HuH-7 (cell line): ENCODE measurements at places on chromosomes 1 and 21.

- DNase-seq, result peak; percentile 68
These were observed 22.7 kb downstream of the UTP25 start for GRCh38 chr1:209850342-209850979.

- DNase-seq, result no peak
These were observed 3.5 kb downstream of the ERRFI1 start for GRCh38 chr1:8022395-8023286.

DNA sequence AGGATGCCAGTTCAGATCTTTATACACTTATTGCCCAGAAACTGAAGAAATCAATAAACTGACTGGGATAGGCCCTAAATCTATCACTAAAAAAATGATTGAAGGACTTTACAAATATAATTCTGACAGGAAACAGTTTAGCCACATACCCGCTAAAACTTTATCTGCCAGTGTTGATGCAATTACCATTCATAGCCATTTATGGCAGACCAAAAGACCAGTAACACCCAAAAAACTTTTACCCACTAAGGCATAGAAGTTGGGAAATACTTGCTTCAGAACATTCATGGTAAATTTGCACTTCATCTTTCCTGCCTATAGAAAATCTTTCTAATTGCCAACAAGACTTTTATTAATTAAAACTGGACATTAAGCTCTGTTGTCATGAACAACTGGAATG is 15.0 kb upstream of the GPR25 start:
- DNase-seq, result no peak

DNA sequence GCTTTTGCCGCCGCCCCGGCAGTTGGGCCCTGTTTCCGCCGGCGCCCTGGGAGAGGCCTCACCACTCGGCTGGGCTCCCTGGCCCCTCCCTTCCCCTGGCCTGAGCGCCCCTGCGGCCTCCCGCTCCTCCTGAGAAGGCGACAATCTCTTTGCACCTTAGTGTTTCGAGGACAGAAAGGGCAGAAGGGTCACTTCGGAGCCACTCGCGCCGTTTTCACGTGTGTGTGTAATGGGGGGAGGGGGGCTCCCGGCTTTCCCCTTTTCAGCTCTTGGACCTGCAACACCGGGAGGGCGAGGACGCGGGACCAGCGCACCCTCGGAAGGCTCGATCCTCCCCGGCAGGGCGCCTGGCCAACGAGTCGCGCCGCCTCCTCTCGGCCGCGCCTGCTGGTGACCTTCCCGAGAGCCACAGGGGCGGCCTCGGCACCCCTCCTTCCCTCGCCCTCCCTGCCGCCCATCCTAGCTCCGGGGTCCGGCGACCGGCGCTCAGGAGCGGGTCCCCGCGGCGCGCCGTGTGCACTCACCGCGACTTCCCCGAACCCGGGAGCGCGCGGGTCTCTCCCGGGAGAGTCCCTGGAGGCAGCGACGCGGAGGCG is 432 bp upstream of the SIM2 start:
- DNase-seq, result peak; percentile 68

DNA sequence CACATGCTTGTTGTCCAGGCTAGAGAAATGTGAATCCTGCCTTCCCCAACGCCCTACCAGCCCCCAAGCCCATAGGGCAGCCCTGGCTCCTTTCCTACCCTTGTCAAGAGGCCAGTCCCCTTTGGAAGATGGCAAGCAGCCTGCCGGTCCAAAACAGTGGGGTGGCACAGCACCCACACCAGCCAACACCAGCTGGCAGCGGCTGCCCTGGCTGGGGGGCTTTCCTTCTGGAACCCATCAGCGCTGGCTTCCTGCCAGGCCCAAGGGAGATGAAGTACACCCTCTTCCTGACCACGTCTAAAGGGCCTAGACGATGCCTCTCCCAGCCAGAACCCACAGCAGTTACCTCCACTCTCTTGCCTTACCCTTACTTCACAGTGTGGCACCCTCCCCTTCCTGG is 24.2 kb downstream of the KCNN3 start:
- no peak for DNase-seq

GRCh38 chr1:115456441-115456961 is 118.5 kb upstream of the NGF start:
- DNase-seq, result no peak

DNA sequence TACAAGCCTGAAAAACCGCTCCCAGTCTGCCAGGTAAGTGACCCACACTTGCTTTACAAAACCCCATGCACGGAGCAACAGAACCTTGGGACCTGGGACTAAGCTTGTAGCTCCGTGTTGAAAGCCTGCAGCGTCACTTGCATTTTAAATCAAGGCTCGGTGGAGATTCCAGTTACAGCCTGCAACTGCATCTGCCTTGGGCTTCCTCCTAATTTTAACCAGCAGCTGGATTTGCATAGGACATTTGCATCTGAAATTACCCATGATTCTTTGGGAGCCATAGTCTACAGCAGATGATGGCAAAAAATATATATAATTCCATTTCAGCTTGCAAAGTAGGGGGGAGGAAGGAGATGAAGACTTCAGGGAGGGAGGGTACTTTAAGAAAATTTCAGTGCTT is 62.4 kb upstream of the IGSF21 start:
- DNase-seq, result no peak

- no peak for DNase-seq
These were observed 36.2 kb upstream of the DUSP10 start for GRCh38 chr1:221778125-221778524.

- no peak for DNase-seq
These were observed 2.1 kb downstream of the SLC22A15 start for GRCh38 chr1:115978292-115978941.

GRCh38 chr1:240190881-240191401 is 99.3 kb downstream of the FMN2 start:
- DNase-seq, result peak; percentile 6

- no peak for DNase-seq
These were observed 312.7 kb downstream of the PTPRU start for GRCh38 chr1:29549001-29549400.

DNA sequence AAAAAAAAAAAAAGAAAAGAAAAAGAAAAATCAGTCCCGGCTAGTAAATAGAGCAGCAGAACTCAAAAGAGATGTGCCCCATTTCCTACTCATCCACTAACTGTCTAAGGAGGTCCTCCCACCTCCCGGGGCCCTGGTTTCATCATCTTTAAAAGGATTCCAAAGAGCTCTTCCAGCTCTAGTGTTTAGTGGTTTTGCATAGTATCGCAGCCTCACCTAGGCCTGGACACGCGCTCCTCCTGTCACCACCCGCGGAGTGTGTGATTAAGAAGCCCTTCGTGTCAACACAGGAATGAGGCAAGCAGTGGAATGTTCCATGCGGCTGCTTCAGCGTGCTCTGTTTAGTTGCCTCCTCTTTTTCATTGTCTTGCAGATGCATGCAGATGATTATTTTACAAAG is 49.0 kb downstream of the LBR start:
- peak; percentile 74 for DNase-seq

- no peak for DNase-seq
These were observed 152.7 kb downstream of the PIK3R3 start for GRCh38 chr1:45979778-45980176.

- no peak for DNase-seq
These were observed 81.5 kb downstream of the MRPS6 start for GRCh38 chr21:34154878-34155277.

DNA sequence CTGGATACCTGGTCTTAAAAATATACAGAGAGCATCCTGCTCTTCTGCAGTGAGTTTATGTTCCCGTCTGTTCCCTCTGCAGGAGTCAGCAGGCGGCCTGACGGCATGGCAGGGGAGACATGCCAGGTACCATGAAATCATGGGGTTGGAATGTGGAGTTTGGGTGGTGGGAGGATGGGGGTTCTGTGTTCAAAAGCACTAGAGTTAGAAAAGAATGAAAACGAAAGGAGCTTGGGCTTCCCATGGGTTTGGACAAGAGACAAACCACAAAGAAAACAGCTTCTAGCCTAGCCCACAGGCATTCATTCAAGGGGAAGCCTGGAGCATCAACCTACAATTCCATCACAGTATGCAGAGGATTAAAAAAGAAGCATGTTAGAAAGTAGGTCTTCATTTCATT is 59.9 kb downstream of the WARS2 start:
- DNase-seq, result no peak

DNA sequence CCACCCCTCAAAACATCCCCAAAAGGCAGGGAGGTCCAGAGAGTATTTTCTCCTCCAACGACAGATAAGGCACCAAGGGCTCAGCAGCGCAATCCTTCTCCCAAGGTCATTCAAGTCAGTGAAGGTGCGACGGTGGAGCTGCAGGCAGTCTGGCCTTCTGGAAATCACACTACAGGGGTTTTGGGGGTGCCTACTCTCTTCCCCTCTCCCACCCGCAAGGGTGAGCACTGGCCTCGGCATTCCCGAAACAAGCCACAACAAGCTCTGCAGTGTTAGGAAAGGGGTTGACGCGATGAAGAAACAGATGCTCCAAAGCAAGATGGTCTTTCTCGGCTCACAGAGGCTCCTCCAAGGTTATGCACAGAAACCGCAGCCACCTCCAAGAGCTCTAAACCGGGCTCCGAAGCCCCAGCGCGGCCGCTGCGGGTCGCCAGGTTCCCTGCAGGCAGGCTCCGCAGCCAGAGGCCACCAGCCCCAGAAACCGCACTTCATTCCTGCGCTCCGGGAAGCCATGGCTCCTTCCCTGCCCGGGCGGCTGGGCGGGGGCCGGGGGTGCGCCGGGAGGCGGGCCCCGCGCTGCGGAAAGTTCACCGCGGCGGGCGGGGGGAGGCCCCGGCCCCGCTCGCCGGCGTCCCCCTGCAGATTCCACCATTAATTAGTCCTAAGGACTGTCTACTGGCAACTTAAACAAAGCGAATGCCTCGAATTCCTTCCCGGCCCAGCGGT is 1.1 kb downstream of the LUZP1 start:
- peak; percentile 45 for DNase-seq

DNA sequence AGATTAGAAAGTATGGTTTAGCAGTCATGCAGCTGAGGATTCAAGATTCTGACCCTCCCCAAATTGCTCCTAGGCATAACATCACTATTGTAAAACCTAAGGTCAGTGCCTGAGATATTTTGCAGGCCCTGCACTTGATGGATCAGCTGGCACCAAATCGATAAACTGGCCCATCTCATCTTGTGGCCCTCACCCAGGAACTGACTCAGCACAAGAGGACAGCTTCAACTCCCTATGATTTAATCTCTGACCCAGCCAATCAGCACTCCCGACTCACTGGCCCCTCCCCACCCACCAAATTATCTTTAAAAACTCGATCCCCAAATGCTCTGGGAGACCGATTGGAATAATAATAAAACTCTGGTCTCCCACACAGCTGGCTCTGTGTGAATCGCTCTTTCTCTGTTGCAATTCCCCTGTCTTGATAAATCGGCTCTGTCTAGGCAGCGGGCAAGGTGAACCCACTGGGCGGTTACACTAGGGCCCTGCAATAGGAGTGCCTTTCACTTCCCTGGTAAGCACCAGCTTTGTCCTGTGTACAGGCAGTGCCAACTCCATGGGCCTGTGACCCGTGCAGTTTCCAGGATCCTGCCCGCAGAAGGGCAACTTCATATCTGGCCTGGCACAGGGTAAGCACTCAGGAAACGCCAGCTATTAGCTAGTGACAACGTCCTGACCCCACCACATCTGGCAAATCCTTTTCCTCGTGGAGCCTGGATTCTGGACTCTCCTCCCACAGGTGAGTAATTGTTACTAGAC is 28.7 kb upstream of the SLC2A5 start:
- DNase-seq, result no peak

GRCh38 chr1:22915816-22916470 is 56.7 kb downstream of the LACTBL1 start:
- no peak for DNase-seq

- no peak for DNase-seq
These were observed 22.5 kb downstream of the ZSCAN20 start for GRCh38 chr1:33494929-33495328.

- peak; percentile 32 for DNase-seq
These were observed 403 bp upstream of the EPHX4 start for GRCh38 chr1:92029241-92029922.
